ENCODE measurements at places on chromosomes 12 and 14.

DNA sequence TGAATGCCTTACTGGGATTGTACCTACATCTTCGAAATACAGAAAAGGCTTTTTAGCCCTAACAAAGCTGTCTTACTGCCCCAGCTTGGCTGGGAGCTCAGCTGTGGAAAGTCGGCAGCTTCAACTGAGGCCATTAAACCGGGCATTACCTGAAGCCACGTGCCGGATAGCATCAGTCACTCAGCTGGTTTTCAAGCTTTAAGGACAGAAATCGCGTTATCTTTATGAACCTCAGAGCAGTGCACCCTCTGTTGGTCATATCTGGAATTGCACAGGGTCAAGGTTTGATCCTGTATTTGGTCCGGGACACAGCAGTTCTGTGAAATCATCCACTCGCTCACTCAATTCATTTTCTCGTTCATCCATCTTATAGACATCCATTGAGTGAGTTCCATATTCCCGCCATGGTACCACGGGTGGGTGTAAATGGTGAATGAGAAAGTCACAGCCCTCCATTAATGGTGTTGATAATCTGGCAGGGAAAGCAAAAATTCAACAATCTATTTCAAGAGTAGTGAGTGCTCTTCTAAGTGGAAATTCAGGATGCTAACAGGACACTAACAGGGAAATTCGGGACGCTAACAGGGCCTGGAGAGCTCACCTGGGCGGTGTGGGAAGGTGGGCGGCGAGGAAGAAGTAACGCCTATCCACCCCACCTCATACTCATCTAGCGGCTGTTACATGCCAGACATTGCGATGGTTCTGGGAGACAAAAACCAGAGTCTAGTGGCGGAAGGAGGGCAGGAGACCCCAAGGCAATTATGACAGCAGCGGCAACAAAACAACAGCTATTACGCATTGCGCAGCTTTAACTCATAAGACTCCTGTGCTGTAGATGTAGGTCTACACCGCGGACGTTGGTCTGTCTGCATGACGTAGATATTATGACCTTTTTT lies 60.6 kb upstream of the TCL1A start:
- DNase-seq = peak; percentile 22

DNA sequence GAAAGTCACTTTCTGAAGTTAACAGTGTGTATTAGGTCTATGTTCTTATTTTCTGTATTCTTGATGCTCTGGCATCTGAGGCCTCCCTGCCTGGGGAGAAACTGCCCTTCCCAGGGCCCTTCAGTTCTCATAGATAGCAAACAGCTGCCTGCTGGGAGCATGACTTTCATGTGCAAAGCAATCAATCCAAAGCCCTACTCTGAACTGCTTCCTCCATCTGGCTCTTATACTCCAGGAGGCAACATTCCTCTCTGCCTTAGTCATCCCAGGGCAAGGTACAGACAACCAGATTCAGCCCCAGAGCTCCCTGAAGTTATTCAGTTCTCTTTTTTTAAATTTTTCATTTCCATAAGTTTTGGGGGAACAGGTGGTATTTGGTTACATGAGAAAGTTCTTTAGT lies 41.7 kb upstream of the RIN3 start:
- DNase-seq = no peak

- DNase-seq = no peak
These were observed 63.2 kb upstream of the RIC8B start for GRCh38 chr12:106711316-106711715.

DNA sequence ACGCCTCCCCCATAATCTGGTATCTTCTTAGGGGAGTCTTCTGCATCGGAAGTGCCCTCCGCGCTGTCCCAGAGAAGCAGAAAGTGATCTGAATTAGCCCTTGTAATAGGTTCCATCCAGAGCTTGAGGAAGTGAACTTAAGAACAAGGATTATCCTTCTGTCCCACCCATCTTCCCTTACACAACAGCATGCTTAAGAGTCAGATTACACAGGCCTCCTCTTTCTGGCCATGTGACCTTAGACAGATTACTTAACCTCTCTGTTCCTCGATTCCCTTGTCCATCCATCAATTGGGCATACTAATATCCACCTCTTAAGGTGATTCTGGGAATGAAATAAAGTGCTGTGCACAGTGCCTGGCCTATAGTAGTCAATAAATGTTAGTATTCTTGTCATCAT lies 11.4 kb downstream of the CABP1 start:
- no peak for DNase-seq

DNA sequence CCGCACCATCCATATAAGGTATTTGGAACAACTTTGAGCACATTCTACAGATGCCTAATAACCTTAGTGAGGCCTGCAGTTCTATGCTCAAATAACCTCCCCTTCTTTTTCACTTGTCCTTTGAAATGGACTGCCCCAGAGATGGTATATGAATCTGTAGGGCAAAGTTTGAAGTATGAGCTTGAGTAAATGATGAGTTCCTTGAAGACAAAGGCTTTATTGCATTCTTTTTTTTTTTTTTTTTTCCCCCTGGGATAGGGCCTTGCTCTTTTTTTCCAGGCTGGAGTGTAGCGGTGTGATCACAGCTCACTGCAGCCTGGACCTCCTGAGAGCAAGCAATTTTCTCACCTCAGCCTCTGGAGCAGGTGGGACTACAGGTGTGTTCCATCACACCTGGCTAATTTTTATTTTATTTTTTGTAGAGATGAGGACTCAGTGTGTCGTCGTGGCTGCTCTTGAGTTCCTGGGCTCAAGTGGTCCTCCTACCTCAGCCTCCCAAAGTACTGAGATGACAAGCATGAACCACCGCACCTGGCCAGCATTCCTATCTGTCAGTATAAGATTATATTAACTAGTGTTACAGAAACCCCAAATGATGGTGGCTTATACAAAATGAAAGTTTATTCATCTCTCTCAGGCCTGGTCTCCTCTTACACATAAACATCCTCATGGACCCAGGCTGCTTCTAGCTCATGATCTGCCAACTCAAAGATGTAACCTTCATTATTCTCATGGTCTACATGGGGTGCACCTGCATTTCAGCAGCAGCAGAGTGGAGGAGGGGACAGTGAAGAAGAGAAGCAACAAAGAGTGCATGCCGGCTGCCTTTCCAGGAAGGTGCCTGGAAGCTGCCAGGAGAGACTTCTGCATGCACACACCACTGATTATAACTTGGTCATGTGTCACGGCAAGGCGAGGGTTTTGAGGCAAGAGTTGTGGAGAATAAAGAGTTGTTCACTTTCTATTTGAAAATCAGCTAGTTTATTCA lies 101.4 kb downstream of the DUSP16 start:
- DNase-seq = no peak

GRCh38 chr12:116458492-116458891 lies 100.7 kb upstream of the MAP1LC3B2 start:
- DNase-seq = no peak

DNA sequence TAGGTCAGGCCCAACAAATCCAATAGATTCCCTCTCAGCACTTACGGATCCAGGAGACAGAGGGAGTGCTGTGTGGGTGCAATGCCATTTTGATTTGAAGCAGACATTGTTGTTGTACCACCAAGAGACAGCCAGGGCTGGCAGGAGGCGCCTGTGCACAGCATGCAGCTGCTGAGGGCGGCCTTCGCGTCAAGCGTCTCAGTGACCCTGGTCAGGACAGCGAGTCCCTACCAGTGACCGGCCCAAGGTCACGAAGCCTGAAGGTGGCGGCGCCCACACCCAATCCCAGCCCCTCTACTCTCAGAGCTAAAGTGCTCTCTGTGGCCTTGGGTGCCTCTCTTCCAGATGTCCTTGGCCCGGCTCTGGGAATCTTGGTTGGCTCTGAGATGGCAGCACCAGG lies 40.5 kb downstream of the PRMT8 start:
- no peak for DNase-seq

DNA sequence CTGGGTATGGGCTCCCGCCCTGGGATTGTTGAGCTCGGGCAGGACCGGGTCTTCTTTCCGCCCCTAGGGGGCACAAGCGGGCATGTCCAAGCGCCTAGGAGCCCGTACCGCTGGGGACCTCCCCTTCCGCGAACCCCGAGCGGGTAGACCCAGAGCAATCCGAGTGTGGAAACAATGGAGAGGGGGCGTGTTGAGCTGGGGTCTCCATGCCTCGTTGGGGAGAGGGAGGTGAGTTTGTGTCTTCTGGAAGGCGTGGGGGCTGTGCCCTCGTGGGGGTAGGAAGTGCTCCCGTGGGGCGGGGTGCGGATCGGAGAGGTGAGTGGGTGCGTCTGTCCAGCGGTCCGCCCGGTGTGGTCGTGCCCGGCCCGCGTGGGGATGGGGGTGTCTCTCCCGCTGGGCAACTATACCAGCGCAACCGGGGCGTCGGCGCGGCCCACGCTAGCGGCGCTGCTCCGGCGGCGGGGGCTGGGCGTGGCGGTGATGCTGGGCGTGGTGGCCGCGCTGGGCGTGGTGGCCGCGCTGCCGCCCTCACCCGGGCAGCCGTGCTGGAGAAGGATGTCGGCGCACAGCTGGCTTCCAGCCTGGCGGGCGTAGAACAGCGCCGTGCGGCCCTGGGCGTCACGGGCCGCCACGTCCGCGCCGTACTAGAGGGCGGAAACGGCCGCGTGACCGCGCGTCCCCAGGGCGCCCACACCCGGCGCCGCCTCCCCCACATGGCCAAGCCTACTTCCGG lies 12.2 kb downstream of the AGAP2 start:
- DNase-seq = no peak

- DNase-seq = no peak
These were observed 103.3 kb upstream of the PMCH start for GRCh38 chr12:102300824-102301461.

- DNase-seq = no peak
These were observed 89.7 kb upstream of the CPM start for GRCh38 chr12:69022674-69023073.

GRCh38 chr12:1313906-1314305 lies 280.5 kb downstream of the FBXL14 start:
- no peak for DNase-seq

DNA sequence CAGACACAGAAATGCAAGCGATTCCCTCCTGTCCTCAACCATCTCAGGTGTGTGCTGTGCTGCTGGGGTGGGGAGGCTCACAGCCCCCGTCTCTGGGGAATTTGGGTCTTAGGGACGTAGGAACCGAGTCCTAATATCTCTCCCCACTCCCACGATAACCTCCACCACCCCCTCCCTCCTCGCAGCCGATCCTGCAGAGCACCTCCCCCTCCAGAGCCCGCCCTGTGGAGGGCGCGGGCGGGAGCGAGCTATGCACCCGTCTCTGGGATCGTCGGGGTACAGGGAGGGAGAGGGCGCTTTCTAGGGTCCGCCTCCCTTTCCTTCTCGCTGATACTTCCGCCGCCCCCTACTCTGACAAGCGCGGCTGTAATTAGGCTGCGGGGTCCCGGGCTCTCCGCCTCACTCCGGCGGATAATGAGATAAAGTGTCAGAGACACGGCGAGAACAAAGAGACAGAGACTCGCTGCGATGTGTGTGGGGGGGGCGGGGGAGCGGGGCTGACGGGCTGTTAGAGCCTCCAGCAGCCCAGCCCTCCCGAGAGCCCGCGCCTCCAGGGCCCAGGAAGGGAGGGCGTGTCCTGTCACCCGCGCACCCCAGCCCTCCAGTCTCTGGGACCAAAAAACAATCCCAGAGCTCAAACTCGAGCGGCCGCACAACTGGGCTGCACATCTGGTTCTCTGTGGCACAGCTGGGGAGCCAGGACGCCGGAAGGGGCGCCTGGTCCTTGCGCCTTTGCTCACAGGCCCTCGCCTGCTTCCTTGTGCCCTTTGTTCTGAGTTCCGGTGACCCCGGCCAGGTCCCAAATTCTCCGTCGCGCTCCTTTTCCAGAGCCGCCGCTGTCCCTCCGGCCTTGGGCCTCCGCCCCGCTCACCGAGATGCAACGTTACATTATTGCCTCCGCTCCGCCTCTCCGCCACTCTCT lies 8.7 kb downstream of the SHMT2 start:
- DNase-seq = no peak

DNA sequence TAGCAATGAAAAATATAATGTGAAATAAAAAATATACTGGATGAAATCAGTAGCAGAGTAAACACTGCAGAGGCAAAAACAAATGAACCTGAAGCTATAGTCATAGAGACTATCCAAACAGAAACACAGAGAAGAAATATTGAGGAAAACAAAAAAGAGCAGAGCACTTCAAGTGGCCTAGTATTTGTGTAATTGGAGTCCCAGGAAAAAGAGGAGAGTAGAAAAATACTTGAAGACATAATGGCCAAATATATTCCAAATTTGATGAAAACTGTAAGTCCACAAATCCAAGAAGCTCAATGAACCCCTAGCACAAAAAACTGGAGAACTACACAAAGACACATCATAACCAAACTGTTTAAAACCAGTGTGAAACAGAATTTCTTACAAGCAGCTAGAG lies 37.2 kb upstream of the CTDSP2 start:
- DNase-seq = no peak

DNA sequence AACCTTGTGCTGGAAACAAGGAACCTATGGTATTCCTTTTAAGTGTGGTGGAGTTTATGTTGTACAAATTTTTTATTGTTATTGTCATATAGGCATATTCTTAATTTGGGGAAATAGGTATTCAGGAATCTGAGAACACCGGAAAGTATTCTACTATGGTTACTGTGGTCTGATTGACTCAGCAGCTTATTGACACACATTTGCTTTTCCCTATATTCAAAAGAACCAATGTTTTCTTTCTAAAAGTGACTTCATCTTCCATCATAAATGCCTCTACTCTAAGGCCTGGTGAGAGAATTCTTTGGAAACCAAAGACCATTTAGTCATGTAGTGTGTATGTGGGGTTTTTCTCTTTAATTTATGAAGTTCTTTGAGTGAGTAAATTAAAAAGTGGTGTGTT lies 474.8 kb downstream of the TMTC2 start:
- DNase-seq = no peak

GRCh38 chr12:103829092-103829491 lies 11.9 kb downstream of the NT5DC3 start:
- DNase-seq = no peak

DNA sequence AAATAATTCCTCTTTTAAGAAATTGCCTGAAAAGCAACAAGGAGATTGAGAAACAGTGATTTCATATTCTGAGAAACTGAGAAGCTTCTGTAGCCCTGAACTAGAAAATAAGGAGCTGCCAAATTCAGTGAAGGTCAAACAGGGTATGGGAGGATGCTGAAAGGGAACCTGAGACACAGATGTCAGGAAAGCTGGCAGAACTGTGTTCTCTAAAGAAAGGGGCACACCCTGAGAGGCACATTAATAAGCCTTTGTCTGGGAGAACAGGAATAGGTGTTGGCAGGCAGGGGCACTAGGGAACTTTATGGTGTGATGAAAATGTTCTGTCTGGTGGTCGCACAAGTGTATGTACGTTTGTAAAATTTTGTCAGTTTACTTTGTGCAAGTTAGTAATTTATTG lies 29.6 kb downstream of the VRK1 start:
- no peak for DNase-seq

DNA sequence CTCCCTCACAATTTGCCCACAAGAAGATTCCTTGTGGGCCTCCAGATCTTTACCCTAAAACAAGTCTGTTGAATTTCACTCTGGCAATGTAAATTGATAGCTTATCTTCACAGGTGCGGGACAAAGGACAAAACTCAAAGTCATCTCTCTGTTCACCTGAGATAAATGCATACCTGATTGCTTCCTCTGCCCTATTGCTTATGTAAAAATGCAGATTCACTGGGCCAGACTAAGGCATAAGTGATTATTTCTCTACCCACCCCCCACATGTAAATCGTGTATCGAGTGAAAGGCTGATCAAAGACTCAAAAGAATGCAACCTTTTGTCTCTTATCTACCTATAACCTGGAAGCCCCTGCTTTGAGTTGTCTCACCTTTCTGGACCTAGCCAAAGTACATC lies 316.8 kb downstream of the SSPN start:
- no peak for DNase-seq

GRCh38 chr12:96447256-96447655 lies 42.1 kb upstream of the CFAP54 start:
- no peak for DNase-seq

Data from activated CD8-positive, alpha-beta memory T cell treated with anti-CD3 and anti-CD28 coated beads for 1 hour (primary cell).